NCI-H1930 (cell line): ENCODE measurements at places on chromosomes 1 and 21.

DNA sequence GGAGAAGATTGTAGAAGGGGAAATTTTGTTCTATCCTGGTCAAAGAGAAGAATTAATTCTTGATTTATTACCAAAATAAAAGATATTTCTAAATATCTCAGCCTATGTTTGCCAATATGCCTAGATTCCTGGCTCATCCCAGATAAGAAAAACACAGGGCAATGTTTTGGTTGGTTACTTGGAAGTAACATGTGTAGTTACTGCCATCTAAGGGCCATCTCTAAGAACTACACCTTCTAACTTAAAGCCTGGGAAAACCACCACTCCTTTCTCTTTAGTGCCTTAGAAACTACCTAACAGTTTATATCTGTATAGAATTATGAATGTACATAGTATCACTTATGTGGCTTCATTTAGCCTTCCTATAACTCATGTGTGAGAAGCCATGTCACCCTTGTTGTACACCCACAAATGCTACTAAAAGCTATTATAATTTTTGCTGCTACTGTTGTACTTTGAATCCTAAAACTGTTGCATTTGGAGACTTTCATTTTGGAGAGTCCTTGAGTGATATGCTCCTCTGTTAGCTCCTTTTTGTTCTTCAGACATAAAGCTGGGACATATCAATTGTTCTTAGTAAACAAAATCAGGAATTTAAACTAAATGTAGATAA, 4.5 kb downstream of the AIM2 start:
- DNase-seq: peak; percentile 17

- DNase-seq: no peak
These were observed 3.0 kb downstream of the EPS8L3 start for GRCh38 chr1:109760581-109761226.

GRCh38 chr1:64915381-64916274, 50.7 kb downstream of the JAK1 start:
- DNase-seq: no peak

GRCh38 chr21:33383056-33383888, 19.9 kb upstream of the IFNGR2 start:
- DNase-seq: no peak

DNA sequence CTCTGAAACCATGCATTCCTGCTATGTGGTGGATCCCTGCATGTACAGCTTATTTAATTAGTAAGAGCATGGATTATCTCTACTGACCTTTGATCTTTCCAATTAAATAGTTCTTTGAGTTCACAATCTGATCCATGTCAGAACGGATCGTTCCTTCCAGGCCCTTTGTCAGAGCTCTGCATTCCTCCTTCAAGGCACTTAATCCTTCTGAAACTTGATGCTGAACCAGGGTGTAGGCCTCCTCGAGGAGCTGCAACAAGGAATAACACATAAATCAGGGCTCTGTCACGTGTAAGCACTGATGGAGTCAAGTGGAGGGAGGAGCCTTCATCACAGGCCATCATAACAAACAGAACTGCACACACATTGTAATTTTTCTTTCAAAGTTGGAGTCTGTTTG, 68.4 kb upstream of the EDEM3 start:
- no peak for DNase-seq

GRCh38 chr1:20215716-20216115, 29.4 kb upstream of the PLA2G2C start:
- no peak for DNase-seq

- no peak for DNase-seq
These were observed 29.7 kb downstream of the MRPL39 start for GRCh38 chr21:25577424-25578055.

GRCh38 chr1:78833491-78833890, 173.0 kb downstream of the ADGRL4 start:
- DNase-seq: no peak

- no peak for DNase-seq
These were observed 185.4 kb upstream of the AJAP1 start for GRCh38 chr1:4468804-4469514.

DNA sequence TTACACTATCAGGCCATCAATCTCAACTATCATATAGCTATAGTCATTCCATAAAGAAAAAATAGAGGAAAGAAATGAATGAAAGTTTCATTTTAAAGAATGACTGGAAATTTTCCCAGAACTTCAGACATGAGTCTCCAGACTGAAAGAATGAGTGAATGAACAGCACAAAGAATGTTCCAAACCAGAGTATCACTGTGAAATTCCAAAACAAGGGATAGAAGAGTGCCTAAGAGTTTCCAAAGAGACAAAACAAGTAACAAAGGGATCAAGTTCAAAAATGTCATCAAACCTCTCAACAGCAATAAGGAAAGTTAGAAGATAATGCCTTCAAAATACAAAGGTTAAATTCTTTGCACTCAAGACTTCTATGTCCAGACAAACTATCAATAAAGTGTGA, 114.9 kb downstream of the DENND1B start:
- DNase-seq: no peak

DNA sequence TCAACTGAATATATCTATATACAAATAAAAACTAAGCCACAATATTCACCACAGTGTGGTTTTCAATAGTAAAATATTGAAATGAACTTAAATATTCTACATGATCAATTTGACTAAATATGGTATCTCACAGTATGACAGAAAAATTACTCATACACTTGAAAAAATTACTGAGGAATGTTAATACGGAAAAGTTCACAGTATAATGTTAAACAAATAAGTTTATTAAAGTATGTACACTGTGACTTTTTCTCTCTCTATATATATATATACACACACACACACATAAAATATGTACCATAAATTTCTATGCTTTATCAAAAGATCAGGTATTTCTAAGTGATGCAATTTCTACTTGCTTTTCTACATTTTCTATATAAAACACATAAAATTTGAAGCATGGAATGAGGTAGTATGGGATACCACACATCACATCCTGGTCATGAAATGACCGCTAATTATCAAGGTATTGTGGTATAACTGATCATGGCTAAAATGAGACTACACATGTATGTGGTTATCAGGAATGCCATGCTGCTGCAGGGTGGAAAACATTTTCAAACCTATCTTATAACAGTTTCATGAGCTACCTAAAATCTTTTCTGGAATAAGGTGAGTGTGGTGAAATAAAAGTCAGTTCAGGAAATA, 102.3 kb downstream of the CDC42BPA start:
- DNase-seq: no peak

DNA sequence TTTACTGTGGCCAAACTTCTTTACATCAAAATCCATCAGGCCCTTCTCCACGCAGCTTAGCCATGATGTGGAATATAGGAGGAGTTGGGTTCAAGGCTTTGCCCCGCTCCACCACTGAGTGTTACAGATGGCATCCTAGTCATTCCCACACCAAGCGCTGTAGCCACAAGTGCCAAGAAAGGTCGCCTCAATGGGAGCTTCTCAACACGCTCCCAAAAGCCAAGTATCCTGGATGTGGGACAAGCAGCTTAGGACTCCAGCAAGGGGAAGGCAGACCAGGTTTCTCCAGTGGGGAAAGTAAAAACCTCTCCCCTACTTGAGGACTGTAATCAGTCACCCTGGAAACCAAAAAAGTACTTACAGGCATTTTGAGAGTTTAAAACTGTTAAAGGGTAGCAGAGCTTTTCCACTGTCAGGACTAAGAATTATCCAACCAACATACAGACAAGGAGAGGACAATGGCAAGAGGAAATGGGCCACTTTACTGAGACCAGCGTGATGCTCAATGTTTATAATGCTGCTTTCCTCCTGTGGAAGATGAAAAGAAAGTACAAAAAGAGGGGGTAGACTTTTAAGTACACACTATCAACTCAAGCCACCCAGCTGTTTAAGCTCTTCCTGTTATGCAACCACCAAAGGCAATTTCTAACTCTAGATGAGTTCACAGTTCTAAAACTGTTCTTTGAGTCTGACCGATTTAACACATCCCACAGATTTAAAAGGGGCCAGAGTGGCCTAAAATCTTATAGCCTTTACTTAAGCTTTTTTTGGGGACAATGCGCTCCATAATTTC, 120.7 kb upstream of the KRTAP19-8 start:
- no peak for DNase-seq

DNA sequence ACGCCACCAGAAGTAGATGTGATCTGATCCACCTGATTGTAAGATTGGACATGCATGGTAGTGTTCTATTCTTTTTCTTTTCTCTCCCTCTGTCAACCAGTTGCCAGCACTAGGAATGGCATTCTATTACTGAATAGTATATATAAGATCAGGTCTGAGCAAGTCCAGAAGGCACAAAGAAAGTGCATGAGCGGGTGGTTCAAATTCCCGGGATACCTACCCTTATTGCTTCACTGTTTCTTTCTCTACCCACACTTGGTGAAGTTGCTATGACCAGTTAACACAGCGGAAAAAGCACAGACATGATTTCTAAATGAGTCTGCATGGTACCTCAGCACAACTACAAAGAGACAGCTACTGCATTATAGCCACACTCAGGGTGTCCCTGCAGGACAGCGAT, 64.0 kb downstream of the SLC9A1 start:
- no peak for DNase-seq

DNA sequence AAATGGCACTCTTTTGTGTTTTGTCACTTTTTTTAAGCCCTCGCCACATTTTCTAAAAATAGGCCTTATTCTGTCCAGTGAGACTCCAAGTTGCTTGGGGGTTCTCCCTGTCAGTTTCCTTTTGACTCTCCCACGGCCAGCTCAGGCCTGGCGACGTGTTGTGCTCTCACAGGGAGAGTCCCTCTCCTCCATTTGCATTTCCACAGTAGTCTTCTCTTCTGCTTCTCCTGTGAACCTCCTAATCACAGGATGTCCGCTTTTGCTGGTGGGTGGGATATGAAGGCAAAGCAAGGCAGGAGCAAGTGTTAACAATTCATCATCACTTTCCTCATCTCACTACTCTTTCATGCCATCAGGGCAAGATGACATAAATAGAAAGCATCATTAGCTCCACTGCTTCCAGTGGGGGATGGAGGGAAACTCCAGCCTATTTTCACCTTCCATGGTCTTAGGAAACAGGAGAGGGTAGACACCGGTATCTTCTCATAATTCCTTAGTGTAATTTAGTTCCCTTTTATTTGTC, 99.8 kb downstream of the INTS7 start:
- no peak for DNase-seq

DNA sequence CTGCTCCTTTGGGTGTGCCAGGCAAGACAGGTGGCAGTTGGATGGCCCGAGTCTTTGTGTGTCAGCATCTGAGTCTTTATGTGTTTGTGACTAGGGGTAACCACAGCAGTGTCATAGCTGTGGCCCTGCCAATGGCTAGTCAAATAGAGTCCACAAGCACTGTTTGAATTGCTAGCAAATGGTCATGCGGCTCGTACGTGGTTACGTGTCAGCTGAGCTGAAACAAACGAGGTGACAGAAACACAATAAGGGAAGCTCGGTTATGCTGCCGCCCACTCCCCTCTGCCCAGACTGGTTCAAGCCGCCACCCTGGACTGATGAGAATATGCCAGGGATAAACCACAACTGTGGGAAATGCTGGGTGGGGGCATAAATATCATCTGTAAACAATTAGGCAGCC, 174.3 kb upstream of the LMO4 start:
- DNase-seq: no peak

GRCh38 chr1:217647791-217648190, 16.6 kb downstream of the SPATA17 start:
- no peak for DNase-seq

GRCh38 chr1:238406098-238406860, 515.6 kb upstream of the ZP4 start:
- DNase-seq: no peak

- no peak for DNase-seq
These were observed 517.5 kb downstream of the PLPP3 start for GRCh38 chr1:56061824-56062223.

- no peak for DNase-seq
These were observed 37.3 kb downstream of the PLEKHO1 start for GRCh38 chr1:150186789-150187559.

DNA sequence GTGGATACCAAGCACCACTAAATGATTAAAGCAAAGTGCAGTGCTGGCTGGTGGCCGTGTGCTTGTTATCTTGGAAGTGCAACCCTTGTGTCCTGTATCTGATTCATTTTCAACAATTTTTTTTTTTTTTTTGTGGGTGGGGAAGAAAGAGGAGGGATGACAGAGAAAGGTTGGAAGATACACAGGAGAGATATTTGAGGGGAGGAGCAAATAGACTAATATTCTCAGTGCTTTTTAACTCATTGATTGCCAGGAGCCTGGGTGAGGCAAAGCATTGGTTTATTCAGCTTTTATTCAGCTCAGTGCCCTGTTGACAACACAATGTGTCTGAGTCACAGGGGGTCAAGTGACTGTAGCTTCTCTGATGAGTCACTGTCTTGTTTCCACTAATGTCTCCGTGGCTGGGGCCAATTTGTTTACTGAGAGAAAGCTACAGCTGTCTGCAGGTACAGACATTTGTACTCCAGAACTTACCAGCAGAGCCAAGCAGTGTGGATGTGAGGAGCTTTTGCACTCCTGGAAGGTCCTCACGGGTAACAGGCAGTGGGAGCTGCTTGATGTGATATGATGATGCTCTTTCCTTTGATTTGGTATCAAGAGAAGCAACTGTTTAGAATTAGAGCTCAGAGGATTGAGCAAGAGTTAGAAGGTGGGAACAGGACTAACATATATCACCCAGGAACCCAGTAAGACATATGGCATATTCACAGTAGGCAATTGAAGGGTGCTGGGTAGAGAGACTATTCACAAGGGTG, 23.6 kb upstream of the DNM3 start:
- no peak for DNase-seq

- DNase-seq: no peak
These were observed 3.2 kb downstream of the CTSE start for GRCh38 chr1:206020393-206021007.

- no peak for DNase-seq
These were observed 3.0 kb upstream of the PM20D1 start for GRCh38 chr1:205852969-205853368.

GRCh38 chr1:45969866-45970265, 162.6 kb downstream of the PIK3R3 start:
- DNase-seq: no peak

DNA sequence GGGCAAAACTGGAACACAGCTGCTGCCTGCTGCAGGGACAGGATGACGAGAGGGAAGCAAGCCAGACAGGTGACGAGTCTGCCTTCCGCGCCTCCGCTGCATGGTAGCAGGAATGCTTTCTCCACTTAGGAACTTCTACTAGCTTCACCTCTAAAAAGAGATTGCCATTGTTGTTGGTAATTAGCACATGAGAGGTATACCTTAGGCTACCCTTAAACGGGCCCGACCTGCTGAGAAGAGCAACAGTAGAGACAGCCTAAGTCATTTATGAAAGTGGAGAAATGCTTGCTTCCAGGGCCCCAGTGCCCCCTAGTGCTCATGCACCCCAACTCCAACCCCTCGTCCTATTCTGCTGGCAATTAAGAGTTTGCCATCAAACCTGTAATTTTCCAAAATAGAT, 96.9 kb upstream of the AKT3 start:
- DNase-seq: no peak

DNA sequence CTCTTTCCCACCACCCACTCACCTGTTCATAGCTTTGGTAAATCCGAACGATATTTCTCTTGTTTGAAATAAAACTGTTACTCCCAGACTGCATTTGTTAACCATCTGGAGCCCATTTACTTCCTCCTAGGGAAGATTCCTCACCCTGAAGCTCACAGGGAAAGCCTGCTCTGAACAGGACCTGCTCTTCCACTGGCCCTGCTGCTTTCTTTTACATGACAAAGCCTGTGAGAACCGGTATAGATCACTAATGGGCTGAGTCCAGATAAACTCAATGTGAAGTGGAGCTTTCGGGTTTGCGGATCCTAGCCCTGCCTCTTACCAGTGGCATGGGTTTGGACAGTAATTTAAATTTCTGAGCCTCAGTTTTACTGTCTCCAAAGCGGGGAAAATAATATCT, 45.2 kb downstream of the FAM163A start:
- no peak for DNase-seq
